ENCODE measurements at places on chromosomes 2 and 18. TPM values are rescaled to one million over a fixed set of nuclear protein-coding genes. Genes with fewer than 3 reads are reported as not detected.

HOXD9 gene
- 1.7 TPM for total RNA-seq

LHCGR gene
- total RNA-seq = not detected

PSMA8 gene
- not detected for total RNA-seq

ZNF804A gene
- total RNA-seq = not detected

DES gene
- 0.08 TPM for total RNA-seq

GAREM1 gene
- 2.2 TPM for total RNA-seq

ARHGEF33 gene
- 0.13 TPM for total RNA-seq

VAMP5 gene
- total RNA-seq = 0.15 TPM

CROCC2 gene
- total RNA-seq = not detected

LONRF2 gene
- total RNA-seq = 3.3 TPM

ZNF521 gene
- total RNA-seq = not detected

TNP1 gene
- total RNA-seq = not detected

FASTKD2 gene
- 36.2 TPM for total RNA-seq

AGXT gene
- not detected for total RNA-seq

IL36B gene
- not detected for total RNA-seq

KIDINS220 gene
- total RNA-seq = 22.0 TPM

SLC16A14 gene
- 1.4 TPM for total RNA-seq

CASP10 gene
- 2.5 TPM for total RNA-seq

GREB1 gene
- total RNA-seq = 3.2 TPM

LIPG gene
- total RNA-seq = 0.10 TPM

LINC00305 gene
- total RNA-seq = not detected

STAT4 gene
- 3.5 TPM for total RNA-seq

G6PC2 gene
- not detected for total RNA-seq

CENPA gene
- 54.6 TPM for total RNA-seq

CCT4 gene
- total RNA-seq = 322 TPM

MROH2A gene
- 0.32 TPM for total RNA-seq

TMEM87B gene
- 22.9 TPM for total RNA-seq

KLF7 gene
- 27.0 TPM for total RNA-seq

MC2R gene
- total RNA-seq = not detected

CDH7 gene
- total RNA-seq = 0.03 TPM

ASNSD1 gene
- 42.4 TPM for total RNA-seq

MARCHF7 gene
- total RNA-seq = 68.1 TPM

ACTR2 gene
- total RNA-seq = 174 TPM

KCTD1 gene
- 34.7 TPM for total RNA-seq

CDH19 gene
- total RNA-seq = 2.1 TPM

SH3RF3 gene
- 0.40 TPM for total RNA-seq

PRSS56 gene
- 0.16 TPM for total RNA-seq

GFPT1 gene
- 32.5 TPM for total RNA-seq

GKN2 gene
- total RNA-seq = 3.7 TPM

ANTXR1 gene
- 167 TPM for total RNA-seq

LDAH gene
- 22.8 TPM for total RNA-seq

TUBA3E gene
- not detected for total RNA-seq

CFAP53 gene
- total RNA-seq = 0.33 TPM

NCKAP5 gene
- total RNA-seq = 1.7 TPM

TXNDC2 gene
- total RNA-seq = 0.38 TPM

XDH gene
- 1.3 TPM for total RNA-seq

MCFD2 gene
- 108 TPM for total RNA-seq

Data from A549 treated with DMSO at 1 μM for 4 hours (cell line).